ENCODE measurements at places on chromosomes 7 and 10.

DNA sequence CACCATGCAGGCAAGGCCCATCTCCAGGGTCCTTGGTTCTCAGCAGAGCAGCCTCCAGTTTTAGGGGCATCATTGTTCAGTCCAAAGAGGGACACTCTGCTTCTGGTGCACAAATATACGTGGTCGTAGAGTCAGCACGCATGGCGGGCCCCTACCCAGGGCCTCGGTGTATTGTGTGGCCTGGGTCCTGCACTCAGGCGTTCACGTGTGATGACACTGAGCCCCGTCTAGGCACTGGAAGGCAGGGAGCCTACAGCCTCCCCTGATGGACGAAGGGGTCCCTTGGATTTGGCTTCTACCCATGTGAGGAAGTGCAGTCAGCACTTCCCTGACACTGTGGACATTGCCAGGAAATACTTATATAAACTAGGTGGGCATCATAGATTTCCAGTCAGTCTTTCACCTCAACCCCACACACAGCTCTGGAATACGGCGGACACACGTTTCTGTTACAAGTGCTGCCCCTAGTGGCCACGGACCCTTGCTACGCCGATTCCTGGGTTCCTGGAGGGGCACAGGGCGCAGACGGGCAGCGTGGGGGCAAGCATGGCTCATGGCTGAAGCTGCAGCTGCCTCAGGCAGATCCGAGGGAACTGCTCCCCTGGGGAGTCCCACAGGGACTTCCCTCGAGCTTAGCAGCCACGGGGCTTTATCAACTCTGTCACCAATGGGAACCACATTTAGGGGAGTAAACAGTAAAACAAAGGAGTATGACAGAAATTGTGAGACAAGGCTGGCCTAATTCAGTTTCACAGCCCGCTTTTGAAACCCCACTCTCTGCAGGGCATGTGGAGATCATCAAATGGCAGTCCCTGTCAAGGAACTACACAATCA, 25.4 kb downstream of the AIFM2 start:
- no peak for DNase-seq

- DNase-seq = no peak
These were observed 84.6 kb upstream of the CAPZA2 start for GRCh38 chr7:116777651-116778281.

DNA sequence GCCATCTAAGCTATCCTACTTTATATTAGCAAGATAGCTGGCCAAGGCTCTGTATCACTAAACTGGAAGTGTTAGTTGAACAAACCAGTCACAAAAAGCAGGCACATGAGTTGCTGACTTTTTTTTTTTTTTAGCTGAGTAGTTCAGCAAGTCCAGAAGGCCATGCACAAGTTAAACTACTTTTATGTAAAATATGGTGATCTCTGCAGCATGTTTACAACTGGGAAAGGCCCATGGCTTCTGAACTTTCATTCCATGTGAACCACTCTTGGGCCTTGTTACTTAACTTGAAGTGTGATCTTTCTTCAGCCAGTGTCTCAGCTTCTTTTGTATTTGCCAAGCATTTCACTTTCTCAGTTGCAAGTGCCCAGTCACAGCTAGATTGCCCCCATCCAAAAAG, 78.5 kb downstream of the CALD1 start:
- no peak for DNase-seq

DNA sequence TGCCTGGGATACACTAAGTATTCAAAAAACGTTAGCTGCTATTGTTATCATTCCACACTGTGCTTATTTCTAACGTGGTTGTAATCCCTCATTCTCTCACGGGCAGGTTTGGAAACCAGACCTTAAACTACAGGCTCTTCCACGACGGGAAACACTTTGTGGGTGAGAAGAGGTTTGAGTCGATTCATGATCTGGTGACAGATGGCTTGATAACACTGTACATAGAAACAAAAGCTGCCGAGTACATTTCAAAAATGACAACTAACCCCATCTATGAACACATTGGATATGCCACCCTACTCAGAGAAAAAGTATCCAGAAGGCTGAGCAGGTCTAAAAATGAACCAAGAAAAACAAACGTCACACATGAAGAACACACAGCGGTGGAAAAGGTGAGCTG, 163.2 kb upstream of the PRR15 start:
- no peak for DNase-seq

DNA sequence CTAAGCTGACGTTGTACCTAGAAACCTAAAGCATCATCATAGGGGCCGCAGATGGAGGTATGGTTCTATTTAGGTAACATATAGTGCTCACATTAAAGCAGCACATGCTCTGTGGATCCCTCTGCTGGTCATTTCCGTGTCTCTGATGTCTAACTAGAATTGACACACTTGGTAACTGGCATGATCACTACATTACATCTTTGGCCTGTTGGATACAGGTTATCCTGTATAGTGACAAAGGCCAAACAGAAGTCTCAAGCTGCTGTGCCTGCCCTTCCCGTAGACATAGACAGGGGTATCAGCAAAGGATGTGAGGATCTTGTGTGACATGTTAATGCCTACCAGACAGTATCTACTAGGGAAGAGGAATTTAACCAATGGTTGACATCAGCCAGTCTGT, 51.2 kb downstream of the KIF5B start:
- no peak for DNase-seq

DNA sequence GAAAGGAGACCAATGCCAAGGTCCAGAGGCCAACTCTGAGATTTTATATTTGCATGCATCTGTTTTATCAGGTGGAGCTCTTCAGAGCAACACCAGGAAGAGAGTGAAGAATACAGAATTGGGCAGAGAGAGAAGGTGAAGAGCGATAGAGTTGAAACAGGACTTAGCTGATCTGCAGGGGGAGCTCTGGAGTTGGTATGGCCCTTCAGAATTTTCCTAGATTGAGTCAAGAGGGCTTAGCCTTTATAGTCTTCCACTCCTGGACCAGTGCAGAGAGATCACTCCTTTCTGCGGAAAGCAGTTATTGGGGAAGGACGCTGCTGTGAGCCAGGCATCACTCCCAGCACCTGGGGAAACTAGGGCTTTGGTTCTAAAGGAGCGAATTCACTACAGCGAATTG, 105.0 kb upstream of the DGKB start:
- DNase-seq = no peak

DNA sequence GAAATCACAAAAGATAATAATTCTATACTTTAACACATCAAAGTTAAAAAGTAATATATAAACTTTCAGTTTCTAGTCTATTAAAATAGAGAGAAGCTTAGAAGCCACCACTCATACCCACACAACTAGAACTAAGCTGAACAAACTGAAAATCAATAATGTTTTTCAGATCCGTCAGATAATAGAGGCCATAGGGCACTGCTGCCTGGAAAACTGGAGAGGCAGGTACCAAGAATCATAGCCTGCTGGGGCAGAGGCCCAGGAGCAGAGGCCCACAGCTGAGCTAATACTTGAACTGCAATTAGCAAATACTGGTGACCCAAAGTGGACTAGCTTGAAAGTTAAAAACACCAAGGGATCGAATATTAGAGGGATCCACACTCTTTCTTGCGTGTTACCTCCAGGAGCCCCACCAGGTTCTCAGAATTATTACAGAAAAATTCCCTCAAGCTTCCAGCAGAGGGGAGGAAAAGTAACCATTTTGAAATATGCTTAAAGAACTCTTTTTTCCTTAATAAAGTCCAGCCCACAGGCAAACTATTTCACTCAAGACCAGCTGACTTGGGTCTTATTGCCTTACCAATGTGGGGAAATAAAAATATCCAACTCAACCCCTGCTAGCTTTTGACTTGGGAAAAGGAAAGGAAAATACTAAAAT, 774.1 kb upstream of the IGFBP3 start:
- no peak for DNase-seq

DNA sequence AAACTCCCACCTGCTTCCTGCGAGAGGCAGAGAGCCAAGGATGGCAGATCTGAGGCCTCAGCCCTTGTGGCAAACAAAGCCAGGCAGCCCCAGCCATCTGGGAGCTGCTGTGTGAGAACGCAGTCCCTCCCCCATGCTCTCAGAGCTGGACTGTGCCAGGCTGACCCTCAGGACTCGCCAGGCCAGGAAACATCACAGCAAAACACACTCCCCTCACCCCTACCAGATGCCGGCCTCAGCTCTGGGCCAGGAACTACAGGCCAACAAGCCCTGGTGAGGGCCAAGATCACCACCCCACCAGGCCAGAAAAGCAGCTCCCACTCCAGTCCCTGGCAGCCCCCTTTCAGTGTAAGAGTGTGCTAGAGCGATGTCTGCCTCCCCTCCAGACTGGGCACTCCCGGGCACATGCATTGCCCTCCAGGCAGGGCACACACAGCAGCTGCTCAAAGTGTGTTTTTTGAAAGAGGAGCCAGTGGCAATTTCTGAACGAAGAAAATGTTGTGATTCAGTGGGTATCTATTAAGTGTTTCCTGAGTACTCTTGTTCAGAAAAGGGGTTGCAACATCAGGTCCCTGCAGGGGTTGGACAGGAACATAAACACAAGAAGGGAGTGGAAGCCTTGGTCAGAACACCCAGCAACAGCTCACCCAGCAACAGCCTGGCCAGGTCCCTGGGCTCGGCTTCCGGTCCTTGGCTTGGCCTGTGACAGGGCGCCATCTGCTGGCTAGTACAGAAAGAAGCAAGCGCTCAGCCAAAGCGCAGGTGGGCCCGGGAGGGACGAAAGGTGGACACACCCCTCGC, 18.3 kb downstream of the LRRC20 start:
- peak; percentile 67 for DNase-seq

- no peak for DNase-seq
These were observed 258.6 kb upstream of the MKI67 start for GRCh38 chr10:128384831-128385230.

GRCh38 chr7:32893207-32893524, 1.6 kb upstream of the KBTBD2 start:
- no peak for DNase-seq

DNA sequence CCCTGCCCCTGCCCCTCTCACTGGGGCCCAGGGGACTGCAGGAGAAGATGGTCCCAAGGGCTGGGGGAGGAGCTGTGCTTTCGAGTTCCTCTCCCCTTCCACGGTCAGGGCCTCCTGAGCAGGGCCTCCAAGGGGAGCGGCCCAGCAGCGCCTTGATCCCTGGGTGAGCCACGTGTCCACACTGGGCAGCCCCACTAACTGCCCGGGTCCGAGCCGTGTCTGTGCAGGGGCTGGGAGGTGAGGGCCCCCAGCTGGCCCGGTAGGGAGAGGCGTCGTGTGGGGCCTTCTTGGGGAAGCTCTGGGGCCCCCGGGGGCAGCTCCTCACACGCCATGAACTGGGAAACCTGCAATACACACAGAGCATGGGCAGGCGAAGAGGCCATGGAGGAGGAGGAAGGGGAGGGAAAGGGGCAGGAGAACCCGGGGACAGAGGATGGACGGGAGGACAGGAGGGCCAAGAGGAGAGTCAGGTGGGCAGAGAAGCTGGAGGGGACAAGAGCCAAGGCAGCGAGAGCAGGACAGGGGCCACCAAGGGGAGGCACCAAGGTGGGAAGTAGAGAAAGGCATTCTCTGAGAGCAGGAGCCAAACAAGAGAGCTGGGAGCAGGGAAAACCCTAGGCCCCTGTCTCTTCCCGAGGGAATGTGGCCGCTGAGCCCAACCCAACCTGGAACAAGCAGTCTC, 32.8 kb downstream of the KCNH2 start:
- DNase-seq = no peak

DNA sequence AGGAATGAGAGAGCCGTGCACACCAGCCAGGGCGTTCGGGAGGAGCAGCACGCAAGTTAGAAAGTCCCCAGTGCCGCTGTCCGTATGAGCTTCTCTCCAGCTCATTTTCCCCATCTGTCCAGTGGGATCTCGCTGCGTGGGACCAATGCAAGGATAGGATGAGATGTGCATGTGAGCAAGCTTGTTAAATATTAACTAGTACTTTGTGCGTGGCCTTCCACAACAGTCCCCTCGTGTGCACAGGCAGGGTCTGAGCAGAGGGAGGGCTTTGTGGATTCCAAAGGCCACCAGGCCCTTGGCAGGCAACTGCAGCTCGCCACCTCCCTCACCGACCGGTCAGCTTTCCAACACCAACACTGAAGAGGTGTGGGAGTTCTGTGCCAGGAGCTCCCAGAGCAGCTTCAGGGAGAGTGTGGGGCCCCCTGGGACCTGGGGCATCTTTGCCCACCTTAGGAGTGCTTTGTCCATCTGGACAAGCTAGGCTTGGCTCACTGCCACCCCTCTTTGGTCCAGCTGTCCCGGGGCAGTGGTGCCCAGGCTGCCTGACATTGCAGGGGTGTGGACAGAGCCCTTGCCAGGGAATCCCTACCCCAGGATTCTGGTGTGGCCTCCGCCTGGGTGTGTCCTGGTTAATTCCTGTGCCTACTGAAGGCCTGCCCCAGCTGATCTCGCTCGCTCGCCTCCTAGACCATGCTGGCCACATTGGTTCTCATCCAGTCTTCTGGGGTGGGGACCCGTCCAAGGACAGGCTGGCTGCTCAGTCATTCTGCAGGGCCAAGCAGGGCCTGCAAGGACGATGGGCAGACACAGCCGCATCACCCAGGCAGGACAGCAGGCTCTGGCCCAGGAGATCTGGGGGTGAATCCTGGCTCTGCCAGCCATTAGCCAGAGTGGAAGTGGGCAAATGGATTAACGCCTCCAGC, 5.3 kb downstream of the FAM20C start:
- DNase-seq = no peak

DNA sequence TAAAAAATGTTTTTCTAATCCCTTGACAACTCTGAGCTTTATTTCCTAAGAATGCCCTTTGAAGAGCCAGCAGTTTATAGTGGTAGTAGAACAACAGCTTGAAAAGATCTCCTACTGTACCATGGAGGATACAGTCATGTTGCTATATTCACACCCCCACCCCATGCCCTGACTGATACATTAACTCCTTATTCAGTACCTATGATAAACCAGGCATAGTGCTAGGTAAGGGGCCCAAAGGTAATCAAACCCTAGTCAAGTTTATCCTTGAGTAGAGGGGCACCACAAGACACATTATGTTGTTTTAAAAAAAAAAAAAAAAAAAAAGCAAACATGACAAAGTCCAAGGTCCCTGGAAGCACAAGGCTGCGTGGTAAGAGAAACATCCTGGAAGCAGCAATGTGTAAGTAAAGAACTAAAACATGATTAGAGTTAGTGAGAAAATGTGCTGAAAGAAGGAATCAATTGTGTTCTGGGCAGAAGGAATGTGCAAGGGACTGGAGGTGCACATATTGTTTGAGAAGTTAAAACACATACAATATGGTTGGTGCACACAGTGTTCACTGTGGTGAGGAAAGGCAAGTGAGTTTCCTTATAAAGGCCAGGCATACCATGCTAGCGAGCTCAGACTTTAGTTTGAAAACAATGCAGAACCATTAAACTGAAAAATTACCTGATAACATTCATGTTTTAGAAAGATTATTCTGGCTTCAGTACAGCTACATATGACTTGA, 51.2 kb downstream of the PDE1C start:
- no peak for DNase-seq

GRCh38 chr7:69839782-69840181, 241.5 kb downstream of the AUTS2 start:
- DNase-seq = no peak

All from activated CD4-positive, alpha-beta T cell treated with anti-CD3 and anti-CD28 coated beads, Interleukin-2, amount 50 U/mL, for 24 hours (primary cell).